ENCODE measurements at places on chromosomes 1 and 21. TPM values are rescaled to one million over a fixed set of nuclear protein-coding genes. Genes with fewer than 3 reads are reported as not detected.

Gene TNFRSF9
- 30.9 TPM for total RNA-seq

Gene SYT2
- total RNA-seq = not detected

Gene DPYD
- 87.3 TPM for total RNA-seq

Gene KCND3
- 0.07 TPM for total RNA-seq

Gene AMPD2
- total RNA-seq = 203 TPM

DNA sequence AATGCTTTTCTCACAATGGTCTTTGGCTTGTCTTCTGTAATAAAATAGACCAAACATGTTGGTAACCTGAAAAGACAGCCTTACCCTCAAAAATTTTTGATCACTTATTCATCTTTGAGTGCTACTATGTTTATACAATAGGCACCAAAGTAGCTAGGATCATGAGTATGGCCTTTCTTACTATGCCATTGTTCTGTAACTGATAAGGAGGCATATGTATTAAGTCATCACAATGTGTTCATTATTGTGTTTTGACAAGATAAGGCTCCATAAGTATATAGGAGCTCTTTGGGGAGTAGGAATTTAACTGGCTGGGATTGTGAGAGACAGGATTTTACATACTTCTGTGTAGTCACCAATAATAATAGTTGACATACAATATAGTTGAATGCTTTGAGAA, 675 bp downstream of the TMCO2 start:
- no peak for DNase-seq

DNA sequence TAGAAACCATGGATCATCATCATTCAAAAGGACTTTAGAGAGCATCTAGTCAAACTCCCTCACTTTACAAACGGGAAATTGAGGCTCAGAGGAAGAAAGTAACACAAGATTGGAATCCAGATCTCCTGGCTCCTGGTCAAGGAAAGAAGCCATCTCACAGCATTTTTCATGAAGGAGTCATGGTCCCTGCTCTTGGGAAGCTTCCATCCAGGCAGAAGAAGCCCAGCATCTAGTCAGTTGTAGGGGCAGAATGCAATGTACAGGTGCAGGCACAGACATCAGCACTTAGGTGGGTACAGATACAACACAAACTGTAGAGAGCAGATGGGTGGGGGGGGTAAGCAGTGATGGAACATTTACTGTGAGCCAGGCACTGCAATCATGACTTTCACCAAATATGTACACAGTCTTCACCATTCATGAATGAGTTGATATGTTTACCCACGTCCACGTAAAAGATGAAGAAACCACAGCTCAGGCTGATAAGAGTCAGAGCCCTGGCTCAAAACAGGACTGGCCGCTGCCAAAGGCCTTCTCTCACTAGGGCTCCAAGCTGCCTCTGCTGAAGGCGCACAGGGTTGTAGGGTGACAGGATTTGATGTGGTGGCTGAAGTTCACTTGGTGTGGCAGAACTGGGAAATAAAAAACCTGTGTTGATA, 44.0 kb downstream of the OPTC start:
- no peak for DNase-seq

DNA sequence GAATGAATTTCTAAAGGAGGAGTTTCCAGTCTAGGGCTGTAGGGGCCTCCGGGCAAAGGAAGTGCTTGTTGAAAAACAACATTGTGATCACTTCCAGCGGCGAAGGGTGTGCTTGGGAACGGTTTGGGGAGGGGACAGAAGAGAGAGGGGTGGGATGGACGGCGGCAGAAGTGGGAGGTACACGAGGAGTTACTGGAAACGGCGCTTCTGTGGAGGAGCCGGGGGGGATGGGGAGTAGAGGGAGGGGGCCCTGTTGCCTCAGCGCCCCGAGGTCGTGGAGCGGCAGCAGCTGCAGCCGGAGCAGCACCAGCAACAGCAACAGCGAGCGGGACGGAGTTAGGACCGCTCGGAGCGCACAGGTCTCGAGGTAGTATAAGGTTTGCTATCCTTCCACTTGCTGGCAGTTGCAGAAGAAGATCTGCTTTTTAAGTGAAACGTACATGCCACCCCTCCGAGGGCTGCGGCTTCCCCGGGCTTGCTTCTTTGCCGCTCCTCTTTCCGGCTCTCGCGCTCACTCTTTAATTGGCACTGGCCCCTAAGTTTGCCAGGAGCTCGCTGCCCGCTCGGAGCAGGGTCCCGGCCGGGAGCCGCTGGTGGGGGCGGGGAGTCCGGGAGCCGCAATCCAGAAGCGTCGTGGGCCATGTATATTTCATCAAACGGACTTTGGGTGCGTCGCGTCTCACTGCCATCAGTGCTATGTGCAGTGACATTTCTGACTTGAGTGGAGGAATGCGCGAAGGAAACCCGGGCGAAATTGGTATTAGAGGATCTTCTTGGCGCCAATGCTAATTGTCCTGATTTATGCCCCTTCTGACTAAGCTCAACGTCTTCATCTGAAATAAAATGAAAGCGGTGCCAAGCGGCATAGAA, 771 bp upstream of the NTNG1 start:
- no peak for DNase-seq

DNA sequence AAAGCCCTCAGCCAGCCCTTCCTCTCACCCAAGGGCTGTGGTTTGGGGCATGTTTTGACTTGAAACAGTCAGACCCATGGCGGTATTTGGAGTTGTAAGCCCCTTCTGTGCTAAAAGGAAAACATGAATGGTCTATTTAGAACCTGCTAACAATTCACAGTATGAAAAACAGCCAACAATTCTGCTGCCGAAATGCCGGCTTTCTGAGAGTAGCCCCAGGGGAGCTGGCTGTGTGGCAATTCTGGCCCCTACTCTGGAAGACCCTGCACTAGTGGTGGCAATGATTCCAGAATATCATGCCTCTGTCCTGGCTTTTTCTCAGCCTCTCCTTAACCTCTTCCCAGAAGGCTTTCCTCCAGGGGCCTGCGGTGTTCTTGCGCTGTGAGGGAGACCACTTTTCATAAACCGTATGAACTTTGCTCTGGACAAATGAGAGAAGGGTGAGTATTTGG, 118.7 kb downstream of the EDEM3 start:
- DNase-seq = no peak

GRCh38 chr1:67522001-67522441, 91.8 kb upstream of the SERBP1 start:
- no peak for DNase-seq

GRCh38 chr1:184150776-184151531, 99.4 kb downstream of the TSEN15 start:
- no peak for DNase-seq

- no peak for DNase-seq
Observed at GRCh38 chr1:159229260-159229885, 24.7 kb downstream of the ACKR1 start.

- no peak for DNase-seq
Observed at GRCh38 chr1:8018492-8019228, 7.4 kb downstream of the ERRFI1 start.

GRCh38 chr1:220655509-220655908, 34.7 kb upstream of the C1orf115 start:
- DNase-seq = no peak

DNA sequence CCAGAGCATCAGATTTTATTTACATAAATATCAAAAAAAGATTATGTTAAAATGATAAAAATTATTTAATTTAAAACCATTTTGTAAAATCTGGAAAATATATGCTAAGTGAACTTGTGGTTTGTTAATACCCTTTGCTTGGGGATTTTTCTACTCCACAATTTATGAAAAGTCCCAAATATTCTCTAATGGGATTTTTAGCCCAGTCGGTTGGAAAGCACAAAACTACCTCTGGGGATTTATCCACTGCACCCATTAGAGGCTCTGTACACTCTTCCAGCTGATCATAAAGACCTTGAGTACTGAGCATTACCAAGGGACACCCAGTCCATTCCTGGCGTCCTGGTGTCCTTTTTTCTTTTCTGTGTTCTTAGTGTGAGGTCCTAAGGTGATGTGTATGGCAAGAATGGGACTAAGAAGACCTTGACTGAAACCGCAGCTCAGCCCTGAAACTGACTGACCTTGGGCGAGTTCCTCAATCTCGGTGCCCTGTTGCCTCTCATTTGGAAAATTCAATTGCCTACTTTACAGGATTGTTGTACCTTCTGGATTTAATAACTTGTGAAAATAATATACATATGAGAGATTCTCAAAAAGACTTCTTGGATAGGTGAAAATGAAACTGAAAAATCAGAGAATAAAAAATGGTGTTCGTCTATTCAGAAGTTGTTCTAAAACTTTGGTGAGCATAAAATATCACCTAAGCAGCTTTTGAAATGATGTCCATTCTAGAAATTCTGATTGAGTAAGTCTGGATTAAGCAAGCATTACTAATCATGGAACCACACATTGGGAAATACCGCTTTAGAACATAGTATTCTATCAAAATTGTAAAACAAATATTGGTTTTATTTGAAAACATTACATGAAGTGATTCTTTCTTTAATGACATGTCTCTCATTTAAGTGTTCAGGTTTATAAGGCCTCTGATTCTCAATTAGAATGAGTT, 21.5 kb upstream of the SAMSN1 start:
- DNase-seq = no peak
